ENCODE measurements at places on chromosomes 11 and 22.

- DNase-seq: no peak
Measured at GRCh38 chr22:38802671-38803121, 8.8 kb upstream of the DNAL4 start.

DNA sequence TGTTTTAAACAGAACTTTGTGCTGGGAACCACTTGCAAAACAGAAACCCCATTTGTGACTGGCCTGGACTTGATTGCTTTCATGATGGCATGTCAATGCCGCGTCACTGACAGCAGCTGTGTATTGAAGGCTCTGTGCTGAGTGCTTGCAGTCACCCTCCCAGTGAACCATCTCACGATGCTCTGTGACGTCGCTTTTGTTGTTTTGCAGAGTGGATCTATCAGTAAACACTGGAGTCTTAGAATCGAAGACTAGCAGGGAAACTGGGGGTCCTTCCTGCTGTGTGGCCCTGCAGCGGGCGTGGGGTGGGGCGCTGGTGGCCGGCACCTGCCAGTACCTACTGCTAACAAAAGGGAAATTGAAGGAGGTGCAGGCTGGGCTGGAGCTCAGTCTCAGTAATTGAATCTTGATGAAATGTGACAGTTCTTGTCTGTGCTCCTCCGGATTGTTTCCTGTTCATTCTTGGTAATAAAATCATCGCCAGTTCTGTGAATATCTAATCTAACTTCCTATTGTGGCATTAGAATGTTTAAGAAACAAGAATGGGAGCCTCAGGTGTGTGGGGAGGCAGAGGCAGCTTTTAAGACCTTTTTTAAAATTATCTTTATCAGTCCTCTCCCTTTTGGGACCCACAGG, 50.5 kb upstream of the PARVG start:
- DNase-seq: no peak

GRCh38 chr11:47510209-47510608, 42.7 kb downstream of the CELF1 start:
- DNase-seq: no peak

GRCh38 chr11:40417627-40418026, 1041.8 kb downstream of the LRRC4C start:
- no peak for DNase-seq

DNA sequence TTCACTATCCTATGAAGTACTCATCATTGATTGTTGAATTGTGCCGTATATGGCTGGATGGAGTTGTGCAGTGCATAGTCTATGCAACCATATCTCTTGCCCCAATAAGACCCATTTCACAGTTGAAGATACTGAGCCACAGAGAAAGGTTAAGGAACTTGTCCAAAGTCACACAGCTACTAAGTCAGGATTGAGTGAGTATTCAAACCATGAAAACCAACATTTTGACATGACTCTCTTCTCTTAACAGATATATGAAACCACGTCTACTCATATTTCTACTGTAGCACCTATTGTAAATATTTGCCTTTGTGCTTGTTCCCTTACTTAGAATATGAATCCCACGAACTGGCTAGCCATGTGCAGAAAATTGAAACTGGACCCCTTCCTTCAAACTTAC, 58.1 kb downstream of the MAML2 start:
- no peak for DNase-seq

DNA sequence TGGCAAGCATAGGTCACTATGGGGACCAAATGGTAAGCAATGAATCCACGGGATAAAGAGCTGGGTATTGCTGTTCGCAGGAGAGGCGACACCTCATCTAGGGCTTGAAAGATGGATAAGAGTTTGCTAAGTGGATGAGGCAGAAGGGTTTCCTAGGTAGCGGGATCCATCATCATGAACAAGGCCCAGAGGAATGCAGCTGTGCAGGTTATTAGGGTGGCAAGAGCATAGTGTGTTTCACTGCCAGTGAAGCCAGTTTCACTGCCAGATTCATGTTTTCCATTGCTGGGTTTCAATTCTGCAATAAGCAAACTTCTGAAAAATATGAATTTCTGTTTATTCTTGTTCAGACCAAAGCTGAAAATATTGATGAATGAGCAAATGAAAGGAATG, 27.2 kb downstream of the WEE1 start:
- DNase-seq: no peak

- no peak for DNase-seq
Measured at GRCh38 chr11:92827132-92827531, 142.3 kb upstream of the MTNR1B start.

GRCh38 chr11:86374586-86374985, at the start of gene CCDC81:
TSS of gene CCDC81 (plus strand) at chr11:86374887. CDS start at chr11:86375164, 277 bp downstream.
- DNase-seq: no peak

DNA sequence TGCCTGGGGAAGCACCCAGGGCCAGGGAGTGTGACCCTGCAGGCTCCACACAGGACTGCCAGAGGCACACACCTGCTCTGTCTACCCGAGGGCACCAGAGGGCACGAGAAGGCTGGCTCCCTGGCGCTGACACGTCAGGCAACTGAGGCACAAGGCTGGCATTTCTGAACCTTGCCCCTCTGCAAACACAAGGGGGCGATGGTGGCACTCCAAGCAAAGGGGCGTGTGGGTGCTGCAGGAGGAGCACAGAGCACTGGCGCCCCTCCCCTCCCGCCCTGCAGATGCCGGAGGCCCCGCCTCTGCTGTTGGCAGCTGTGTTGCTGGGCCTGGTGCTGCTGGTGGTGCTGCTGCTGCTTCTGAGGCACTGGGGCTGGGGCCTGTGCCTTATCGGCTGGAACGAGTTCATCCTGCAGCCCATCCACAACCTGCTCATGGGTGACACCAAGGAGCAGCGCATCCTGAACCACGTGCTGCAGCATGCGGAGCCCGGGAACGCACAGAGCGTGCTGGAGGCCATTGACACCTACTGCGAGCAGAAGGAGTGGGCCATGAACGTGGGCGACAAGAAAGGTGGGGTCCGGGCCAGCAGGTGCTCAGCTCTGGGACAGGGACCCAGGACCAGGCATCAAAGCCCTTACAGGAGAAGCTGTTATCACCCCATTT, 20.8 kb upstream of the TXNRD2 start:
- peak; percentile 82 for DNase-seq

- no peak for DNase-seq
Measured at GRCh38 chr22:48427731-48428211, 1399.9 kb downstream of the BRD1 start.

DNA sequence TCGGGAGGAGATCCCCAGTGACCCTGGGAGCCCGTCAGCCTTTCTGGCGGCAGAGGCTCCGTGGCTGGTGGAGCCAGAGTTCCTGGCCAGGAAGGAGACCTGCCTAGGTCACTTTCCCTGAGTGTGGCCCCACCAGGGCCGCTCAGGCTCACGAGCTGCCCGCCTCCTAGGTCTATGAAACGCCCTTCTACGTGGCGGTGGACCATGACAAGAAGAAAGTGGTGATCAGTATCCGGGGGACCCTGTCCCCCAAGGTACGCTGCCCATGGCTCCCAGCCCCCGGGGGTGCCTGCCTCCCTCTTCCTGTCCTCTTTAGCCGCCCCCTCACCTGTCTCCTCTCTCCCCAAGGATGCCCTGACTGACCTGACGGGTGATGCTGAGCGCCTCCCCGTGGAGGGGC, 17.0 kb upstream of the MYRF start:
- no peak for DNase-seq

DNA sequence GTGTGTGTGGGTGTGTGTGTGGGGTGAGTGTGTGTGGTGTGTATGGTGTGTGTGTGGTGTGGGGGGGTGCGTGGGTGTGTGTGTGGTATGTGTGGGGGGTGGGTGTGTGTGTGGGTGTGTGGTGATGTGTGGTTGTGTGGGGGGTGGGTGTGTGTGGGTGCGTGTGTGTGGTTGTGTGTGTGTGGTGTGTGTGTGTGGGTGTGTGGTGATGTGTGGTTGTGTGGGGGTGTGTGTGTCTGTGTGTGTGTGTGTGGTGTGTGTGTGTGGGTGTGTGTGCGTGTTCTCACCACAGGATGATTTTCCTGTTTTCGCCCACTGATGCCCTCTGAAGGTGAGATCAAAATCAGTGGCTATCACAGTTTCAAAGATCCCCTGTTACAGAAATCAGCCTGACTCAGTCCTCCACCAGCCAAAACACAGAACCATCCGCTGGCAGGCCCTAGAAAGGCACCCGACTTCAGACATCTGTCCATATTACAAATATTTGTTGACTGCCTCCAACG, 24.7 kb downstream of the CPT1A start:
- no peak for DNase-seq

GRCh38 chr11:7020183-7020917, at the start of the genes NLRP14 and ZNF214:
TSS of gene NLRP14 (plus strand) at chr11:7020479. CDS start at chr11:7038587, 18,108 bp downstream.
TSS of gene ZNF214 (minus strand) at chr11:7020346. CDS start at chr11:7002835, 17,511 bp downstream.
- DNase-seq: peak; percentile 63

DNA sequence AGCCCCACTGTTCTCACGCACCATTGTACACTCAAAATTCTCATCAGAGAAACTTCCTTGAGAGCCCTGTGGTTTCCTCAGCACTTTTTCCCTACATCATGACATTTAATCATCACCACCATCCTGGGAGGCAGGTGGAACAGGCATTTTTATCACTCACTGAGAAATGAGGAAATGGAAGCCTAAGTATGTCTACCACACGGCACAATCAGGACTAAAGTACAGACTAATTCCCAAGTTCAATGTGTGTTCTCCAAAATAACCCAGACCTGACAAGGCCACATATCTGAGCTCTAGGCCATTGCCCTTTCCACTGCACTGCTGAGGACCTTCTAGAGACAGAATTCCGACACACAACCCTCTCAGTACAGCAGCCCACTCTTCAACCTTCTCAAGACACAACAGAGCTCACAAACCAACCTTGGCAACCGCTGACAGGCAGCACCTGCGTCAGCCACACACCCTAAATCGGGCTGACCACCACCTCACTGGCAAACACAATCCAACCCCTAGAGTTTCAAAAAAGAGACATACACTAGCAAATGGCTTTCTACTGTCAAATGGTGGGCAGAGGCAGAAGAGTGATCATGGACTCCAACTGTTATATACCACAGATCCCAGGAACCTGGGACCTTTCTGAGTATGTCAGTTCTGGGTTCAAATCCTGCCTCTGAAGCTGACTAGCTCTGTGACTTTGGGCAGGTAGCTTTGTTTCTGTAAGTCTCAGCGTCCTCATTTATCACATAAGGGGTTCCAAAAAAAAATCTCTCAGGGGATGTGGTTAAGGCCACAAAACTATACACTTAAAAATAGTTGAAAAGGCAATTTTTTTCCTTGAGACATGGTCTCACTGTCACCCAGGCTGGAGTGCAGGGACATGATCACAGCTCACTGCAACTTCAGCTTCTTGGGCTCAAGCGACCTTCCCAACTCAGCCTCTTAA, 16.3 kb downstream of the SMCO4 start:
- no peak for DNase-seq

- DNase-seq: no peak
Measured at GRCh38 chr11:1844221-1845094, 5.7 kb downstream of the TNNI2 start.

- no peak for DNase-seq
Measured at GRCh38 chr11:120696597-120697218, 185.2 kb downstream of the GRIK4 start.

DNA sequence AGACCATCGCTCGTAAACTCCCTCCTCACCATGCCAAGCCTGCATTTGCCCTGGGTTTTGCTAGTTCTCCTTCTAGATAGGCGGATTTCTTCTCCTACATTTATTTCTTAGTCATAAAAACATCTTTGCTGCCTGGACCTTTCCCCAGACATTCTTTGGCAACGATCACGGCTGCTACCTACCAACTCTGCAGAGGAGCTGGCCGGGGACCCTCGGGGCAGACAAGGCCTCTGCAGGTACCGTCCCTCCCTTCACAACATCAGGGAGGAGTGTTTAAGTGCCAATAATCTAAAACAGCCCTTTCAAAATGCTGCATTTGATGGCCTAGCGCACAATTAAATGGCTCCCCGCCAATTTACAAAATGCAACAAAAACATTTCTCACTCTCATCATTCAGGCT, 34.4 kb downstream of the BRD1 start:
- no peak for DNase-seq

- DNase-seq: no peak
Measured at GRCh38 chr11:61587541-61587941, 6.7 kb upstream of the SYT7 start.

DNA sequence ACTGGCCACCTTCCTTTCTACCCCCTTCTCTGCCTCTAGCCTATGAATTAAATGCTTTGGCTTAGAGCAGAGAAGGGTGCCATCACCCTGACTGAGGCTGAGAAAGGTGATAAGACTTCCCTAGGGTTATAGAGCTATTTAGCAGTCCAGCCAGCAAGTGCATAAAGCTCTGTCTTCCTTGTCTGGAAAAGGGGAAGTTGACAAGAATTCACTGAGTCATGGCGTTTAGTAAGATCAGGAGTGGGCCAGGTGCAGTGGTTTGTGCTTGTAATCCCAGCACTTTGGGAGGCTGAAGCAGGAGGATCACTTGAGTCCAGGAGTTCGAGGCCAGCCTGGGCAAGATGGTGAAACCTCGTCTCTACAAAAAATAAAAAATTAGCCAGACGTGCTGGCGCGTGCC, 63.1 kb downstream of the LHFPL7 start:
- no peak for DNase-seq

GRCh38 chr11:117366875-117367274, 39.2 kb downstream of the CEP164 start:
- DNase-seq: no peak

DNA sequence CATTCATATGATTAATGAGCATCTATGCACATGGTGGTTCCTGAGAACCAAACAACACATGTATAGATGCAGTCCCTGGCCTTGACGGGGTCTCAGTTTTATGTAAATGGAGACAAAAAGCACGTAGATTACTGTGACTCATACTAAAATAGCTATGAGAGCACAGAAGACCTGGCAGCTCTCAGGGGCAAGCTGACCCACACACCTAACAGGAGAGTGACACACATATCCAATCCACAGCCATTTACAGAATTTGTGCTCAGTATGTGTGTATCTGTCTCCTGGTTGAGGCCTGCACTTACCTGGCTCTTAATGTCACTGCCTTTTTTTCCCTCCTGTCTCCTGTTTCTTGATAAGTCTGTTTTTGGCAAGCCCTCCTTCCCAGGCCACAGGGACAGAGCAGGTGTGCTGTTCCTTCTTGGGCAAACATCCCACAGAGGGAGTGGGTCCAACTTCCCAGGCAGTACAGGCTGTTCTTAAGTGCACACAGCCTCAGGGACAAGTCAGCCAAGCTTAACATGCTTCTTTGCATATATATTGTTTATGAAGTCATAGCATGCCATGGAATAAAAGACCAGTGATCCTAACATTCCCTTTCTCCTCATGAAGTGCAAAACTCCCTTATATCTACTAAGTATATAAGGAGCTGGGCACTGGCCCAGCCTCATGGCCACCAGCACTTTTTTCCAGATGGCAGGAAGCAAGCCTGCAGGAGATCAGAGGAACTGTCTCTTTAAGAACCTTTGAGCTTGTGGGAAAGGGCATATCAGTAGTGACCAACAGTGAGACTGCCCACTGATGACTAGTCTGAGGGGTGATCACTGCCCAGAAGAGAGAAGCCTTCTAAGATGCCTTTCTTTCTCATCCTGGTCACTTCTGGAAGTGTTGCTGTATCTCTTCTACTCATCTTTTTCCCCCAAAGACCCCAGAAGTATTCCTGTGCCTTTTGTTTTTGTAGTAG, 124.7 kb upstream of the CCDC90B start:
- DNase-seq: no peak

Data from GM13977 (cell line).